ENCODE measurements at places on chromosomes 11 and 22.

- peak; percentile 19 for DNase-seq
These were observed 26.7 kb downstream of the TCF20 start for GRCh38 chr22:42243802-42244060.

- peak; percentile 9 for DNase-seq
These were observed 734.7 kb downstream of the KCNA4 start for GRCh38 chr11:29282088-29282487.

DNA sequence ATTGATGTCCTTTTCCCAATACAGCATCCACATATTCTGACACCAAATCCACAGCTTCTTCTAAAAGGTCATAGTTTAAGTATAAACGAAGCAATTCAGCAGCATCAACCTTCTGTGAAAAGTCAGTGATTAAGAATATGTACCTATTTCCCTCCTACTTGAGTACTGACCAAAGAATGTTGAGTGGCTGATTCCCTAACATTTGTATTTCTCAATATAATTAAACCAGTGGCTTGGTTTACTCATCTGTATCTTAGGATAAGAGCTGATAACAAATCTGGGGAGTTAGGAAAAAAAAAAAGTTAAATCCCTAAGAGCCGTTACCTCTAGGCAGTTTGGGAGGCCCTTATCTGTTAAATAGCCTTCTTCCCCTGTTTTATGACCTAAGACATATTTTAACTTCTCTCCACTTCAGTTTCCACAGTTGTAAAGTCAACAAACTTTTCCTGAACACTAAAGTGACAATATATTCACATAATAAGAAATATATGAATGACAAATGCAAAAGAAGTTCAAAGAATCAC lies 16.0 kb upstream of the FNBP4 start:
- DNase-seq, result no peak

DNA sequence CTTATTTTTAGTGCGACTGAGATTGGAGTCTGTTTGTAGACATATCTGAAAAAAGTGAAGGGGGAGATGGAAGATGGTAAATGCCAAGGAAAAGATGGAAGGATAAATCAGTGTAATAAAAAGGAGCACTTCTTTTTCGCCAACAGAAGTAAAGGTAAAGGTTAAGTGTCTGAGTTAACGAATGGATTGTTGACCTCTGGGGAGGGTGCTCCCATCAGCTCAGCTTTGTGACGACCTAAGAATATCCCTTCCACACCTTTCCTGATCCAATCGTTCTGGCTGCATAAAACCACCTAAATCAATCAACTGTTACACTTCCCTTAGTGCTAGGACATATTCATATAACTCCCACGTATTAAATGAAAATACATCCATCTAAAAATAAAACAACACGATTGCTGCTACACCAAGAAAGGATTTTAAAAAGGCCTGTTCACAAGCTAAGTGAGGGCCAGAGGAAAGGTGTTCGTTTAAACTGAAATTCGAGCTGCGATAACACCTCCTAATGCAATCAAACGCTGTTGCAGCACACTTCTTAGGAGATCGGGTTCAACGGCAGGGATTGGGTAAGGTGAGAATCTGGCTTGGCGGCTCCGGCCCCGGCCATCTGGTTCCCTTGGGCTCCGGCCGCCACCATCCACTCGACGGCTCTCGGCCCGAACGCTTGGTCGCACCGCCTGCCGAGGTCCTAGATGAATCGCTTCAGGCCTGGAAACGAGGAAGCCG lies 658 bp downstream of the C11orf71 start:
- peak; percentile 75 for DNase-seq

- peak; percentile 95 for DNase-seq
These were observed 33.1 kb downstream of the DDX10 start for GRCh38 chr11:108697872-108698473.

DNA sequence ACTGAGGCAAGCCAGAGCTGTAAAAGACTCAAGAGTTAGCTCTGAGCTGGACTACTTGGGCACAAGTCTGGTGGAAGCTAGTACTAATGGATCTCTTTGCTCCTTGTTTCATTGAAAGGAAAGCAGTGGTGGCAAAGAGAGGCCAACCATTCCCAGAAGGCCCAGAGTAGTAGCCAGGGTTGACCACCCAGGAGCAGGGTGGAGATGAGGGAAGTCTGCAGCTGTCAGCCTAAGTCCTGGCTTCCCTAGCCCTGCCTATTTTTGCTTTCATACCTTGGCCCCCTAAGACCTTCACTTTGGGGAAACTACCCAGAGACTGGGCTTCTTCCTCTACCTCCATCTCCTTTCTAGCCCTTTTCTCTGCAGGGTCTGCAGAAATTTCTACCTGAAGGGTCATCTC lies 155.0 kb upstream of the NCAM1 start:
- DNase-seq, result no peak

DNA sequence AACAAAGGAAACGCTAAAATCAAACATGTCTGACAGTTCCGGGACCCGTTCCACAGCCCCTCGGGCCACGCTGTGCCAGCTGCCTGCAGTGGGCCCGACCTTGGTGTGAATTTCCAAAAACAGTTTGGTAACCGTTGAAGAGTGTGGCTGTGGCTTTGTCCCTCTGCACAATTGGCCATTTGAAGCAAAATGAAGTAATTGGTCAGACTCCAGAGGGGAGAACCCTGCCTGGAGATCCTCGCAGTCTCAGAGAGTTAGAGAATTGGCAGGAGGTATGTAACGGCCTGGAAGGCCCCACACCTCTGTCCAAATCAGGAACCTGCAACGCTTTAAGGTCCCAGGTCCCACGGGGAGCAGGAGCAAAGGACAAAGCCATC lies 26.3 kb downstream of the TRMU start:
- DNase-seq, result no peak
